ENCODE measurements at places on chromosomes 2 and 18. TPM values are rescaled to one million over a fixed set of nuclear protein-coding genes. Genes with fewer than 3 reads are reported as not detected.

DNA sequence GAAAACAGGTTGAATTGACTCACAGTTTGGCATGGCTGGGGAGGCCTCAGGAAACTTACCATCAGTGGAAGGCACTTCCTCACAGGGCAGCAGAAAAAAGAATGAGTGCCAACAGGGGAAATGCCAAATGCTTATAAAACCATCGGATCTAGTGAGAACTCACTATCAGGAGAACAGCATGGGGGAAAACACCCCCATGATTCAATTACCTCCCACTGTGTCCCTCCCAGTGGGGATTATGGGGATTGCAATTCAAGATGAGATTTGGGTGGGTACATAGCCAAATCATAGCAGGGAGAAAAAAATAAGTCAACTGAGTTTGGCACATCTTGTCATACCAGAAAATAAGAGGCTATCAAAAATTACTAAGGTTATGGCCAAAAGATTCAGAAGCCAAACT is 96.3 kb downstream of the TRIP12 start:
- no peaks in the 10 kb centered on the region for H3K4me1 ChIP-seq
- DNase-seq: no peak
- H3K4me3 ChIP-seq: no peak overlapping the region
- no peaks in the 10 kb centered on the region for H3K36me3 ChIP-seq
- no peaks in the 10 kb centered on the region for H3K27me3 ChIP-seq

- DNase-seq: no peak
- no peaks in the 10 kb centered on the region for H3K27me3 ChIP-seq
- no peaks in the 10 kb centered on the region for H3K4me1 ChIP-seq
- H3K4me3 ChIP-seq: no peak overlapping the region
- no peaks in the 10 kb centered on the region for H3K36me3 ChIP-seq
Measured at GRCh38 chr2:102792568-102793208, 30.9 kb downstream of the TMEM182 start.

DNA sequence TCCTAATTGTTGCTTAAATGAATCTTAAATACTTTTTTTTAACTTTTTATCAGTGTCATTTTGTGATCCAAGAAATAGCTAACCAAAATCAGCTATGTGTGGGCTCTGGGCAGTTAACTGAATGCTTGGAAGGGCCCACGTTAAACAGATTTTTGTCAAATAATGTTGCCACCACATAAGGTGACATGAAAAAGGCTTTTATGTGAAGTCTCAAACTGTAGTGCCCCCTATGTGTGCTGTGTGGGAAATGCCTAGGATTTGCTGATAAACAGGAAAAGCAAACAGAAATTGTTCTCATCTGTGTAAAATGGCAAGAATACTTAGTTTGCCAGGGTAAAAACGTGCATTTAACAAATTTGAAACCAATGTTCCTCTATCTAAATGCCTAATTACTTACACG is 242.2 kb downstream of the ZNF516 start:
- no peaks in the 10 kb centered on the region for H3K36me3 ChIP-seq
- H3K27ac ChIP-seq: no peak overlapping the region
- no peak for DNase-seq
- no peak overlapping the region for H3K4me3 ChIP-seq

GRCh38 chr18:13147130-13147529 is 71.4 kb upstream of the LDLRAD4 start:
- no peak for DNase-seq
- no peak overlapping the region for H3K27ac ChIP-seq

The LOXHD1 gene
- 0.28 TPM for total RNA-seq

The IL1RN gene
- total RNA-seq: not detected

- no peak overlapping the region for H3K27ac ChIP-seq
- H3K4me3 ChIP-seq: no peak overlapping the region
- H3K36me3 ChIP-seq: no peaks in the 10 kb centered on the region
- DNase-seq: no peak
- peaks cover 3% of the 10 kb centered on the region for H3K27me3 ChIP-seq
- no peaks in the 10 kb centered on the region for H3K4me1 ChIP-seq
Measured at GRCh38 chr2:234401426-234401825, 95.5 kb downstream of the ARL4C start.

- no peaks in the 10 kb centered on the region for H3K36me3 ChIP-seq
- H3K4me3 ChIP-seq: no peak overlapping the region
- peaks cover 6% of the 10 kb centered on the region for H3K4me1 ChIP-seq
- no peak for DNase-seq
- H3K27ac ChIP-seq: no peak overlapping the region
Measured at GRCh38 chr18:80145196-80145804, 36.2 kb downstream of the ADNP2 start.

DNA sequence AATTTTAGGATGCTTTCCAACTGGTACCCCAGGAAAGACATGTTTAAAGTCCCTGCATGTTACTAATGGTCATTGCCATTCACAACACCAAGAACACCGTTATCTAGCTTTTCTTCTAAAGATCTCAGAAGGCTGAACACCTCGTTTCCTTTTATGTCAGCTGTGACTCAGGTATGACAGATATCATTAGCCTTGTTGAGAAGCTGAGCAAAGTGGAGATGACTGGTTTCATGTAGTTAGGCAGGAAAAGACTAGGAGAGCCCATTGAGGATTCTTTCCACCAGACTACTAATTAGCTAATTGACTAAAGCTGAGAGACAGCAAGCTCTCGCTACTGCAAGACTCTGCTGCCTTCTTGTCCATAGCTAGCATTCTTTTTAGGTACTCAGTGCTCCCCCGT is 32.0 kb upstream of the ARL5A start:
- H3K27ac ChIP-seq: no peak overlapping the region
- H3K36me3 ChIP-seq: no peaks in the 10 kb centered on the region
- H3K4me1 ChIP-seq: no peaks in the 10 kb centered on the region
- no peaks in the 10 kb centered on the region for H3K27me3 ChIP-seq
- H3K4me3 ChIP-seq: no peak overlapping the region

DNA sequence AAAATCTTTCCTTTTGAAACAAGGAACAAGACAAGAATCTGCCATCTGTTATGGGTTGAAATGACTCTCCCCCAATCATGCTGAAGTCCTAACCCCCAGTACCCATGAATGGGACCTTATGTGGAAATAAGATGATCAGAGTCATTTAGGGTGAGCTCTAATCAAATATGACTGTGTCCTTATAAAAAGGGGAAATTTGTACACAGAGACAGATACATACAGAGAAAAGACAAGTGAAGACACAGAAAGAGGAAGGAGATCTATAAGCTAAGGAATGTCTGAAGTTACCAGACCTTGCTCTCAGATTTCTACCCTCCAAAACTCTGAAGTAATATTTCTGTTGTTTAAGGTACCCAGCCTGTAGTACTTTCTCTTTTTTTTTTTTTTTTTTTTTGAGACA is 15.7 kb downstream of the TGFBRAP1 start:
- H3K4me3 ChIP-seq: no peak overlapping the region
- no peaks in the 10 kb centered on the region for H3K36me3 ChIP-seq
- H3K27me3 ChIP-seq: no peaks in the 10 kb centered on the region
- DNase-seq: no peak

- no peaks in the 10 kb centered on the region for H3K36me3 ChIP-seq
- no peaks in the 10 kb centered on the region for H3K4me1 ChIP-seq
- no peak overlapping the region for H3K27ac ChIP-seq
- H3K4me3 ChIP-seq: no peak overlapping the region
- no peak for DNase-seq
Measured at GRCh38 chr18:58579561-58580047, 49.3 kb downstream of the ALPK2 start.

- H3K36me3 ChIP-seq: no peaks in the 10 kb centered on the region
- DNase-seq: no peak
- H3K27me3 ChIP-seq: no peaks in the 10 kb centered on the region
- no peak overlapping the region for H3K27ac ChIP-seq
- no peaks in the 10 kb centered on the region for H3K4me1 ChIP-seq
Measured at GRCh38 chr2:146979746-146980145, 865.1 kb upstream of the ACVR2A start.

All from adrenal gland (tissue), 19 donors.